ENCODE measurements at places on chromosomes 5 and 9. TPM values are rescaled to one million over a fixed set of nuclear protein-coding genes. Genes with fewer than 3 reads are reported as not detected.

Gene TXNDC8
- total RNA-seq = not detected

Gene SFXN1
- 155 TPM for total RNA-seq

Gene OSMR
- total RNA-seq = 4.0 TPM

Gene GFM2
- total RNA-seq = 43.1 TPM

Gene DBH
- not detected for total RNA-seq

Gene UBE2QL1
- 0.08 TPM for total RNA-seq

Gene GABBR2
- 6.7 TPM for total RNA-seq

Gene PKN3
- 15.7 TPM for total RNA-seq

Gene LRRC19
- not detected for total RNA-seq

Gene STPG3
- total RNA-seq = not detected

Gene GFRA3
- total RNA-seq = 0.13 TPM

DNA sequence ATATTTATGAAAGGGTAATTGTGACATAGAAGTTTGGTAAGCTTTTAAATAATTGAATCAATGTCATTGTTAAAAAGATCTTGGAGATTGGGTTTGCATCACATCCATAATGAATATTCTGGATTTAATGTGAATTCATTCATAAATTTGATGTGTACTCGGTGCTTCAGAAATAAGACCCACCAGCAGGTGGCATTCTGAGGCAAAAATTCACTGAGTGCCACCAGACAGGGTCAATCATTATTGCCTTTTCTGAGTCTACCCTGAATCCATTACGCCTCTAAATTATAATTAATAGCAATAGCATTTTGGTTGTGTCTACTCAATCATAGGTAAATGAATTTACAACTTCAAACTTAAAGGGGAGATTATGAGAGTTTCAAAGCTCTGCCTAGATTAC, 1.0 kb downstream of the TRPC7 start:
- no peak overlapping the region for H3K4me3 ChIP-seq
- no peak for DNase-seq
- peaks cover 11% of the 10 kb centered on the region for H3K27me3 ChIP-seq
- H3K36me3 ChIP-seq = no peaks in the 10 kb centered on the region
- H3K27ac ChIP-seq = no peak overlapping the region
- H3K4me1 ChIP-seq = no peaks in the 10 kb centered on the region

DNA sequence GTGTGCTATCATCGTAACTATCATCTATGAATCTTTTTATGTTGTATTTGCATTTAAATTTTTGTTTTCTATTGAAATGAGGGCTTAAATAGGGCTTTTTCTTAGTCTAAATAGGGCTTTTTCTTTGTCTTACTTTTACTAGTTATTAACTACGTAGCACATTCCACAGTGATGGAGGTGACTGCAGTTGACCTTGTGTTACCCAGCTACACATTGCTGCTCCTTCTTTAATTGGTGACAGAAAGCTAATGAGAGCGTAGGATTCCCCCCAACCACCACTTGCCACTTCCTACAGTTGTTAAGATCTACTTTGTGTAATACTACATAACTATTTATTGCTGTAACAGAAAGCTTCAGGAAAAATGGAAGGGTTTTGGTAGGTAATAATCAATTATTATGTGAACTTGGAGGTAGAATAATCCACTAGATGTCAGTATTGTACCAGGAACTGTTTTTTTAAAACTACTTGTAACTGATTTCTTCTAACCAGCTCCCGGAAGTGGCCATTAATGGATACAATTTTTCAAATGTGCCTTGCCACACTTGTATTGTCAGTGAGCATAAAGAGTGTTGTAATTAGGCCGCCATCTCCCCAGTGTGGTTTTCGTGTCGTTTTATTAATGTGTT, 18.0 kb downstream of the MTRR start:
- H3K4me1 ChIP-seq = no peaks in the 10 kb centered on the region
- H3K27ac ChIP-seq = no peak overlapping the region
- no peak for DNase-seq
- no peaks in the 10 kb centered on the region for H3K27me3 ChIP-seq
- peaks cover 89% of the 10 kb centered on the region for H3K36me3 ChIP-seq

DNA sequence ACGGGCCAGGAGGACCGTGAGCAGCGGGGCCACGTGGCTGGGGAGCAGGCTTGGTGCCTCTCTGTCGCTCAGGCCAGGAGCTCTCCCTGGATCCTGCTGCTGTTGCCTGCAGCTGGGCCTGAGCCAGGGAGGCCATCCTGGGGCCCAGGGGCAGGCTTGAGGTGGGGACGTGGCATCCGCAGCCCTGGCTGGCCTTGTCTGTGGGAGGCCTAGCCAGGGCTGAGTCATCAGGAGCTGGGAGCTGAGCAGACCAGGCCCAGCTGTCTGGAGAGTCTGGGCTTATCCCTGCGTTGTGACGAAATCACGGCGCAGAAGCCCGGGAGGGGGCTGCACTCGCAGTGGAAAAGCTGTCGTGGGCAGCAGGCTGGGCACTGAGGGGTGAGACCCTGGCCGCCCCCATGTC, 138.8 kb upstream of the COL5A1 start:
- H3K4me1 ChIP-seq = no peaks in the 10 kb centered on the region
- no peak overlapping the region for H3K4me3 ChIP-seq
- peaks cover 30% of the 10 kb centered on the region for H3K27me3 ChIP-seq
- peak; percentile 58 for DNase-seq
- no peak overlapping the region for H3K27ac ChIP-seq

DNA sequence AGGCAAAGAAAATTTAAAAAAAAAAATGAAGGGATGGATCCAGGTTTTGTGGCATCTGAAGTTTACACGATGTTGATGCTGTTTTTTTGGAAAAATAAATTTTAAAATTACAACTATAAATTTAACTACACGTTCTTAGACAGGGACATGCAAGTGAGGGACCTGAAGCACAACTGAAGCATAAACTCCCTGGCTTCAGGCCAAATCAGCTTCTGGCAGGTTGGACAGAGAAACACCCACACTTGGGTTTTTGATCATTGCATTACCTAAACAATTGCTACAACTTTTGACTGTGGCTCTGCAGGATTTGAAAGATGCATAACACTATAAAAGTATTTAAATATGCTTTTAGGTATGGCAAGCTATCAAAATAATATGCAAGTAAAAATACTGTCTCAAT, 1318.3 kb upstream of the DMAC1 start:
- no peaks in the 10 kb centered on the region for H3K27me3 ChIP-seq
- H3K4me1 ChIP-seq = no peaks in the 10 kb centered on the region
- H3K36me3 ChIP-seq = no peaks in the 10 kb centered on the region
- no peak for DNase-seq

DNA sequence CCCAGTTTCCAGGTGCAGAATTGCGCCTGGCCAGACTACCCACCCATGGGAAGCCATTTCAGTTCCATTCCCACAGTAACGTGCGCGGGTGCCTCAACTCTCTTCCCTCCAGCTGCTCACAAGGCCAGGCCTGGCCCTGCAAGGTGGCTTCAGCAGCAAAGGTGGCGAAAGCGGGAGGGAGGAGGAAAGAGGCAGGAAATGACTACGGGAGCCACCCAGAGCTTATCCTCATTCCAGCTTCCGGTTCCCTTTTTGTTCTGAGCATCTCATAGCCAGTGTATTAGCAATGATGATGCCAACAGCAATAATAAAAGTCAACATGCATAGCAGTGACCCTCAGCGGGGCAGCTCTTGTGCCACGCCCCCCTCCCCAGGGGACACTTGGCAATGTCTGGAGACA, 101.5 kb upstream of the BOD1 start:
- no peak overlapping the region for H3K27ac ChIP-seq
- no peak for DNase-seq
- no peaks in the 10 kb centered on the region for H3K36me3 ChIP-seq
- no peaks in the 10 kb centered on the region for H3K27me3 ChIP-seq

DNA sequence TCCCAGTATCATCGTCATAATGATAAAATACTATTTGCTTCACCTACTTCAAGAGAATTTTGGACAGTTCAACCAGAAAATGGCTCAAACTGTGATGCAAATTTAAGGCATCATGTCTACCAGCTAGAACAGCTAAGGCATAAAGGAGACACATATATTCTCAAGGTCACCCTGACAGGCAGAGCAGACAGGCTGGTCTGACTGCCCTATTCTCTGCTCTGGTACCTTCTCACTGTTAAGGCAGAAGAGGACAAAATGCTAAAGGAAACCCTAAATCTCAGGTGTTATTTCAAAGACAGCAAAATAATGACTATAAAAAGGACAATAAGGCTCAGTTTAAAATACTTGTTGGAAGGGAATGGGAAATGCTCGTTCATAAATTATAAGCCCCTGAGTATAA, 87.2 kb downstream of the MRPS27 start:
- H3K27me3 ChIP-seq = no peaks in the 10 kb centered on the region
- DNase-seq = no peak
- H3K4me3 ChIP-seq = no peak overlapping the region
- H3K4me1 ChIP-seq = no peaks in the 10 kb centered on the region
- peaks cover 52% of the 10 kb centered on the region for H3K36me3 ChIP-seq

DNA sequence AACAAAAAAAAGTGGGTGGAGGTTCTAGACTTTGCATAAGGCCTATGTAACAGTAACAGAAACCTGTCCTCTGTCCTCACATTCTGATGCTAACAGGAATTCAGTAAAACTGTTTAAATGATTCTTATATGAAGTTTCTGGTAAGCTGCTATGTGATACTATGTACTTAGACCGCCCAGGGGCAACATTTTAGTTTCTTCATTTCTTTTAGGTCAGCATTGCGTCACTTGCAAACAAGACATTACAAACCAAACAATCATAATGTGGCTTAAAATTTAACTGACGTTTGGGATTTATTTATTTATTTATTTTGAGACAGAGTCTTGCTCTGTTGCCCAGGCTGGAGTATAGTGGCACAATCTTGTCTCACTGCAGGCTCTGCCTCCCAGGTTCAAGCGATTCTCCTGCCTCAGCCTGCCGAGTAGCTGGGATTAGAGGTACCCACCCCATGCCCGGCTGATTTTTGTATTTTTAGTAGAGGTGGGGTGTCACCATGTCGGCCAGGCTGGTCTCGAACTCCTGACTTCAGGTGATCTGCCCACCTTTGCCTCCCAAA, 44.3 kb downstream of the TENT4A start:
- H3K27me3 ChIP-seq = no peaks in the 10 kb centered on the region
- H3K4me1 ChIP-seq = no peaks in the 10 kb centered on the region
- no peak overlapping the region for H3K27ac ChIP-seq
- peaks cover 48% of the 10 kb centered on the region for H3K36me3 ChIP-seq
- DNase-seq = no peak

- DNase-seq = no peak
- H3K4me3 ChIP-seq = no peak overlapping the region
- H3K27ac ChIP-seq = no peak overlapping the region
Observed at GRCh38 chr9:116813031-116813300, 125.9 kb downstream of the TRIM32 start.

- H3K36me3 ChIP-seq = no peaks in the 10 kb centered on the region
- no peak for DNase-seq
- H3K27ac ChIP-seq = no peak overlapping the region
- H3K4me3 ChIP-seq = no peak overlapping the region
Observed at GRCh38 chr5:19143935-19144334, 844.1 kb downstream of the CDH18 start.

DNA sequence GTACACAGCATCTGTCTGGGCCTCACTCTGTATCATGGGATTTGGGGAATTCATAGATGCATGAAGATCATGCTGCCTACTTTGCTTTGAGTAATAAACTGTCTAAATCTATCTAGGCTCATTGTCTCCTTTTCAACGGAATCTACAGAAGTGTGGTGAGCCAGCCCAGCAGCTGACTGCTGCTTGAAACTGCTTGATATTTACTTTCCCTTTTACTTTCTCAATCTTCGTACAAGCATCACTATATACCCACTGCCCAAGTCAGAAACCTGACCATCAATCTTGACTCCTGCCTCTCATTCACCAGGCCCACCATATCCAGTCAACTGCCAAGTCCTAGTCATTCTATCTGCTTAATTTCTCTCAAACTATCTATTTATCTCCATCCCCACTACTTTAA, 142.9 kb downstream of the NR2F1-AS1 start:
- no peak overlapping the region for H3K27ac ChIP-seq
- H3K36me3 ChIP-seq = no peaks in the 10 kb centered on the region
- peaks cover 30% of the 10 kb centered on the region for H3K27me3 ChIP-seq
- DNase-seq = no peak

- peak; percentile 92 for DNase-seq
- no peaks in the 10 kb centered on the region for H3K36me3 ChIP-seq
- no peak overlapping the region for H3K27ac ChIP-seq
- H3K27me3 ChIP-seq = peaks cover 13% of the 10 kb centered on the region
Observed at GRCh38 chr9:112945620-112946208, 55.0 kb upstream of the SLC46A2 start.

GRCh38 chr9:91483189-91483691, 59.6 kb upstream of the NFIL3 start:
- no peaks in the 10 kb centered on the region for H3K4me1 ChIP-seq
- H3K36me3 ChIP-seq = no peaks in the 10 kb centered on the region
- DNase-seq = no peak
- no peaks in the 10 kb centered on the region for H3K27me3 ChIP-seq
- H3K4me3 ChIP-seq = no peak overlapping the region

- no peaks in the 10 kb centered on the region for H3K4me1 ChIP-seq
- no peaks in the 10 kb centered on the region for H3K27me3 ChIP-seq
- no peak overlapping the region for H3K4me3 ChIP-seq
Observed at GRCh38 chr9:110021891-110022290, 186.1 kb downstream of the C9orf152 start.

- peak; percentile 52 for DNase-seq
- H3K27me3 ChIP-seq = no peaks in the 10 kb centered on the region
- H3K4me1 ChIP-seq = no peaks in the 10 kb centered on the region
- H3K4me3 ChIP-seq = no peak overlapping the region
- H3K36me3 ChIP-seq = no peaks in the 10 kb centered on the region
Observed at GRCh38 chr5:115333164-115333563, 36.7 kb upstream of the CCDC112 start.

DNA sequence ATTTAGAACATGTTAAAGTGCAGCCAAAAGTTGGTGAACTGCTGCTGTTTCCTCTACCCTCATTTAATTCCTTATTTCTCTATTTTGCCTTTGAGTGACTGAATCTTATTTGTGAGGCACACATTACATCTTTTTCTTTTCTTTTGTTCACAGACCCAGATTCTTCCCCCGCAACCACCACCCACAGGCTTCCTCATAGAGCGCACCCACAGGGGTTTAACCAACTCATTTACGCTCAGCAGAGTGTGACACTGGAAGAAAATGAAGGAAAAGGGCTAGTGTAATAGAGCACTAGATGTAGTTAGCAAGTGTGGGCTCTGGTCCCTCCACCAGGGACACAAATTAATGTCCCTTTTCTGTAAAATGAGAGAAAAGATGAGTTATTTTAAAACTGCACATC, 200.7 kb downstream of the PARP8 start:
- no peak overlapping the region for H3K4me3 ChIP-seq
- H3K4me1 ChIP-seq = peaks cover 12% of the 10 kb centered on the region
- no peak overlapping the region for H3K27ac ChIP-seq
- no peaks in the 10 kb centered on the region for H3K36me3 ChIP-seq

DNA sequence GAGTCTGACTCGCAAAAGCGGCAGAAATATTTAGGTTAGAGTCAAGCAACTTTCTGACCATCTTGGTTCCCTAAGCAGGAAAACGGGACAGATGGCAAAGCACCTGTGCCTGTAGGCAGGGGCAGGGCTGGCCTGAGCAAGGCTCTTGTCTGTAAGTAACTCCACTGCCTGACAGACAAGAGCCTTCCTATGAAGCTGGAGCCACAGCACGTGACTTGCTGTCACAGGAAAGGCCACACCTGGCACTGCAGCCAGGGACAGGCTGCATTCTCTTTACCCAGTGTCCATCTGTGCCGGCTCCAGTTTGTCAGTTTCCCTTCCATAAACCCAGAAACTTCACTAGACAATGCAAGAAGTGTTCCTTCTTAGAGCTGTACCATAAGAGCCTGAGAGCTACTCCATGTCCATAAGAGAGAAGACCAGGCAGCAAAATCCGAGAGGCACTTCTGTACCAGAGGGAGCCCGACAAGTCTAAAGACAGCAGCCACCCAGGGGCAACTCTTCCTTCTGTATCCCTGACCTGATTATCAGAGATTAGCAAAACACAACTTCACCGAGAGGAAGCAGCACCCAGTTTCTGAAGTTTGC, 78.1 kb downstream of the GPR21 start:
- no peaks in the 10 kb centered on the region for H3K4me1 ChIP-seq
- no peak for DNase-seq
- H3K27me3 ChIP-seq = no peaks in the 10 kb centered on the region

Measured in endodermal cell (in vitro differentiated cells).